ENCODE measurements at places on chromosomes 1 and 21.

DNA sequence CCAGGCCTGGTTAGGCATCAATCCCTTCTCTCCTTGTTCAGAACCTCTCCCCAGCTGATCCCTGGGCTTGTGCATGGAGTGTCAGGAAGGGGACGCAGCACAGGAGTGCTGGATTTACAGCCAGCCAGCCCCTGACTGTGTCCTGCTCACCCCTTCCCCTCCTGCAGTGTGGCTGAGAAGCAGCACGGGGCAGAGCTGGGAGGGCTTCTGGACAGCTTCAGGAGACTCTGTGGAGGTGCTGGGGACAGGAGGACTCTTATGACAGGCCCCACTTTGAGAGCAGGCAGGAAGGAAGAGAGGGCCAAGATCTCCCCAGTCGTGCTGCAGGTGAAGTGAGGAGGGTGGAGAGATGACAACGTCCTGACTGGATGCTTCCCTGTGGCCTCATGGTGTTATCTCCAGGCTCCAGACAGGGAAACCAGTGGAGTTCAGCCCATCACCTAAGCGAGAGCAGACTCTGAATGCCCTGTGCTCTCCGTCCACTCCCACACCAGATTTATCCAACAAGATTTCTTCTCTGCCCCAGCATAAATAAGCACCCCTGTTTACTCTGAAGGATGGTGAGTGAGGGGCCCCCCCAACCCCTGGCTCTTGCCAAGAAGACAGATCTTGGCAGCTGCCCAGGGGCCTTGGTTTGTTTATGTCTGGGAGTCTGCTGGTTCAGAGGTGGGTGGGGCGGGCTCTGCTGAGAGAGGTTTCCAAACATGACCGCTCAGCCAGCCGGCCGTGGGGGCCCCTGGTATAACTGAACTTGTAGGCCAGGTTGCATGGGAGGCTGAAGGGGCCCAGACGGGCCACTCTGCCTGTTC is 21.3 kb downstream of the TMCC2 start:
- no peak for DNase-seq

- no peak for DNase-seq
Measured at GRCh38 chr21:45811136-45811535, 167.6 kb downstream of the PCBP3 start.

GRCh38 chr1:160952129-160952510 is 2.5 kb downstream of the ITLN2 start:
- DNase-seq = no peak

DNA sequence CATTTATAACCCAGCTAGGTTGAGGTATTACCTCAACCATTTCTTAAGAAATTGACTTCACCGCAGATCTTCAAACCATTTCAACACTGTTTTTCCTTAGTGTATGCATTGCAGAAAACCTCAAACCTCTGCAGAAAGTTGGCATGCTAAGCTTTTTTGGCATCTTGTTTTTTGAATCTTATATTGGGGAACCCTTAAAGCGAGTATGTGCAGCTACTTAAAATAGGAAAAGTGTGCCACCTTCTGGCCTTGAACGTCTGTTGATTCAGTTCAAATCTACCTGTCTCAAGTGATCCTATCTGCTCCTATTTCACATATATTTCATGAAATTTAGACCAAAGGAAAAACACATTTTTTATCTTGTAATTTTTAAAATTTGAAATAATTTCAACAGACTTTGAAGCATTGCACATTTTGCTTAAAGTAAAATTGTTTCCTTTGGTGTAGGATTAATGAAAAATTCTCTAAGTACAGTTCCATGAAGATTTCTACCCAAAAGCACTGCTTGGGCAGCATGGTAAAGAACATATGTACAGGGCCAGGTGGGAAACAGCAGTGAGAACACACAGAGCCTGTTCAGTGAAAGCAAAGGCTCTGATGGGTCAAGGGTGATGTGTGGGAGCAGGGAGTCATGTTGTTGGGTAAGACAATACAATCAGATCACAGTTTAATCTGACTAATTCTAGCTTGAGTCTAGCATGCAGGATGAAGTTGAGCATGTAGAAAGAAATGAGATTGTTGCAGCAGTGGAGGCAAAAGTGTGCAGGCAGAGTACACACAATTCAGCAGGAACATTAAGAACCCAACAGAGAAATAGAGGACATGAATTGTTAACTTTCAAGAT is 17.2 kb downstream of the HENMT1 start:
- peak; percentile 35 for DNase-seq

DNA sequence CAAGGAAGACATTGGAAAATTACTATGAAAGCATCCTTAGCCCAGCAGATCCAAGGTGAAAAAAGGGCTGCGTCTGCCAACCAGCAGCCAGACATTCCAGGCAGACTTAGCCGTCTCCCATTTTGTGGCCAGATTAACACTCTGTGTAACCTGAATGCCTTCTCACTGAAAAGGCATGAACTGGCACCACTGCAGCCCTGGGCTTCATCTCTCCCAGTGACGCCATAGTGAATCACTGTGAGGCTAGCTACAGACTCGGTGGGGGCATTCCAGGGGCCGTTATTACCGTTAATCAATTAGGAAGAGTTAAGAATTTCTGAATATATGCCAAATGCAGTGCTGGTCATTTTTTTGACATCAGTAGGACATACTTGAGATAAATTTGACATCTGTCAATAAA is 627.4 kb downstream of the LMO4 start:
- DNase-seq = no peak

GRCh38 chr1:21570528-21570875 is 61.3 kb downstream of the ALPL start:
- DNase-seq = no peak

DNA sequence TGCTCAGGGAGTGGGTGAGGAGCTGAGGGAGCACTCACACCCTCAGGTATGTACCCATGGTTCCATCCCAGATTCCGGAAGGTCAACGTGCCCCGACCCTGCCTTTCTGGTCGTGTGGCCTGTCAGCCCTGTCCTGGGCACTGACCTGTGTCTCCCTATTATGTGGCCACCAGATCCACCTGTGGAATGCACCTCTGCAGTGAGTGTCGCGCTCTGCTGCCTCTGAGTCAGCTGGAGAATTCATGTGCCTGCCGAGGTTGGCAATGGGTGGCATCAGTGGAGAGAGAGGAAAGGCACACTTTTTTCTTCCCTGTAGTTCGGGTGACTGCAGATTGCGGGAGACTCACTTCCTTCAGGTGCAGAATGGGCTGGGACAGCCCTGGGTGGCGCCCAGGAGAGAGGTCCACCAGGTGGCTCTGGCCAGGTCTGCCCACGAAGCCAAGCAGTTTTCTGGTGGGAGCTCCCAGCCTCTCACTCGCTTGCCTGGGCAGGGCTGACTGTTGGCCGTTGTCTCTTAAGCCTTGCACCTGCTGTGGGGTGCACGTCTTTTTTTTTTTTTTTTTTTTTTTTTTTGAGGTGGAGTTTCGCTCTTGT is 176.1 kb upstream of the TMEM51 start:
- no peak for DNase-seq

DNA sequence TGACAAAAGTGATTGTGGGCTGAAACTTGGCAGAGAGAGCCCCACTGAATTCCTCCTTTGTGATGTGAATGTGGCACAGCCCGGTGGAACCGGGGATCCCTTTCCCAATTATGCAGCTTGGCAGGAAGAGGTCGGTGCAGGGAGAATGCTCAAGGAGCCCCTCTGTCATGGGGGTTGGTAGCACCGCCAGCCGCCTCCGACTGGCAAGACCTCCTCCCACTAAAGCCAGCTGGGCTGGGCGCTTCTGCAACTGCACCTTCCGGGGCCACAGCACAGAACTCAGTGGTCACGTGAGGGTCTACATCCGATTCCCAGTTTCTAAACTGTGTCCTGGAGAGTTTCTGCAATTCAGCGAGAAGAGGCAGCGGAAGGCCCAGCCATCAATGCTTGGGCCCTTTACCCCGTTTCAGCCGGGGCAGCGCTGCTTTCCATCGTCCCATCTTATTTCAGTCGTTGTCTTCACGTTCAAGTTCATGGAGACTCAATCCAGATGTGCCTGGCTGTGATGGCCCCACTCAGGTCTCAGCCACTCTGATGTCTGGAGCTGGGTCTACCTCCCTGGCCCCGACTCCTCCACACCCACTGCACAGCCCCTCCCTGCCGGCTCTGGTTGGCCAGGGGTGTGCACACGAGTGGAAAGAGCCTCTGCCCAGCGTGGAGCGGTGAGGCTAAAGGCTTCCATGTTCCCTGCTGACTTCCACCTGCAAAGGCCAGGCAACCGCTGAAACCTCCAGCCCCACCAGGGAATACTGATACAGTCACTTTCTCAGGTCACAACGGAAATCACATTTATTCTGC is 39.8 kb upstream of the FHAD1 start:
- no peak for DNase-seq

DNA sequence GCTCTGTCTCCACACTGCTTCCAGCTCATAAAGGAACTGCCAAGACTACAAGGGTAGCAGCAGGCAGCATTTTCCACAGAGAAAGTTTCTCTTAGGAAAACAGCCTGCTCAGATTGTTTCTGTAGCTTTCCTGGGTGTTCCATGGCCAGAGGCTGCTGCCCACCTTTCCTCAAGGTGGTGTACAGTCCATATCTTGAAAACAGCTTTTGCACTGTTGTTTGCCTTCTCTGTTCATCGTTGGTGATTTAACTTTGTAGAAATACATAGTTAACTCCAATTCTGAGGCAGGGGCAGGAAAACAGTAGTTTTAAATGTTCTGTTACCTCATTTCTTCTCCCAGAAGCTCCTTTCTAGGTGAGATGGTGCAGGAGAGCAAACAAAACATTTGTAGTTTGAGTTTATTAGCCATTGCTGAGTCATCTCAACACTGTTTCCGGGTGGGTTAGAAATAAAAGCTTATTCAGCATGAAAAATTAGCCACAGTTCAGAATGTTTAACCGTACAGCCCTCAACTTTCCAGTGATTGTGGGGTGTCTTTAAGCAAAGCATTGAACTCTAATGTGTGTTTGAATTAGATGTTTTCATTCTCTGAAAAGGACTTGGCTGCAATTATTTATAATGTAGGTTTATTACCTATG is 41.7 kb downstream of the DIP2A start:
- no peak for DNase-seq

DNA sequence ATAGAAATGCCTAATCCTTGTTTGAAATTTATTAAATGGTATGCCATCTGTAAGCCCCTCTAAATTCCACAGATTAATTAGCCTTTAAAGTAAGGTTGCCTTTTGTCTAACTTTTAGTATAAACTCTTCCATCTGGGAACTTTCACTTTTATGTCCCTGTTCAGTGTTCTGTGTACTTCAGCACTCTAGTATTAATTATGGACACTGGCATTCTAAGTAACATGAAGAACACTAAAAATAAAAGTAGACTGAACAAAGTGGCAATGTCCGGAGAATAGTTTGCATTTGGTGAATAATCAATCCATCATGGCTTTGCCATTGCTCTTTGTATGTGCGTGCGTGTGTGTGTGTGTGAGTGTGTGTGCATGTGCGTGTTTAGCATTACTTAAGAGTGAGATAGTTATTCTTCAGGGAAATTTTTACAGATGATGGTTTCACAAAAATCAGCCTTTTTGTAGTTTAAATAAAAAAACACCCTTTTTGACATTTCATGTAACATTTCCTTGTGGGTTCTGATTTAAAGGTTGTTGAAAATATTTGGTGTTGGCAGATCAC is 51.1 kb downstream of the ATF6 start:
- no peak for DNase-seq

DNA sequence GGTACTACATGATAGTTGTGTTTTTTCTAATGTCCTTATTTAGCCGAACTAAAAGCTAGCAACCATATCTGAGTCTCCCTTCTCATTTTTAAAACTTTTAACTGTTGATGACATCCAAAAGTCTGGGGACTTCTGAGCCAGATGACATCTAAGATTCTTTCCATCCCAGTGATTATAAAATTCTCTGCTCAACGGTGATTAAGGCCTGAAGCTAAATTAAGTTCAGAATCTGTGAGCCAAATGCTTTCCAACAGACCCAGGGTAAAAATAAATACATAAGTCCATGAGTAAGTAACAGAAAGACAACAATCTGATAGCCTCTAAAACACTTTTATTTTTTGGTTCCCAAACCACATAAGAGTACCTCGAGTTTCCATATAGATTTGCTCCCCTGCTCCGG is 13.1 kb upstream of the PTP4A2 start:
- DNase-seq = no peak

DNA sequence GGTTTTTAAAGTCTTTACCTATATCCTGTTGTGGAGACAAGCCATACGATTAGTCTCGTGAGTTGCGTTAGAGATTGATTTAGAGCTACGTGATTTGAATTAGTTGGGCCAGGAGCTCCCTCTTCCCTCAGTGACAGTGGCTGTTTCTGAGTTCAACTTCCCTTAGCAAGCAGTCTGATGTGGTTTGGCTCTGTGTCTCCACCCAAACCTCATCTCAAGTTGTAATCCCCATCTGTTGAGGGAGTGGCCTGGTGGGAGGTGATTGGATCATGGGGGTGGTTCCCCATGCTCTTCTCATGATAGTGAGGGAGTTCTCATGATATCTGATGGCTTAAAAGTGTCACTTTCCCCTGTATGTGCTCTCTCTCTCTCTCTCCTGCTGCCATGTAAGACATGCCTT is 192.9 kb upstream of the PTGFR start:
- no peak for DNase-seq

DNA sequence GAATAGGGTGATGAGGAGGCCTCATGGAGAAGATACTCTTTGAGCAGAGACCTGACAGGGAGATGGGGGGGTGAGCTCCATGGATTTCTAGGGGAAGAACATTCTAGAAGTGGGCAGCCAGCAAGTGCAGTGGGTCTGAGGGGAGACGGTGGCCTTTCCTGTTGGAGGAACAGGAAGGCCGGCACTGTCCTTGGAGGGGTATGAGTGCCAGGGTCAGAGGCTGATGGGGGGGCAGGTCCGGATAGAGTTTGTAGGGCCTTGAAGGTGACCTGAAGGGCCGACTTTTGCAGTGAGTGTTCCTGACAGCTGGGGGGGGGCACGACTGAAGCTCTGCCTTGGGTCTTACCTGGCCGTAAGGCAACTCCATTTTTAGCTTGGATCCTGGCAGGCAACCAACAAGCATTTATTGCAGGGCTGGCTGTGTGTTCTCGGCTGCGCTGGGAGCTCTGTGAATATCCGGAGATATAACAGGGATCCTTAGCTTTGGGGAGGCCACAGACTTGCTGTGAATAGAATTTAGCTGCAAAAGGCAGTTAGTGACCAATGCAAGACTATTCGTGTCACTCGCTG is 130.6 kb downstream of the MRPS6 start:
- DNase-seq = no peak

- DNase-seq = no peak
Measured at GRCh38 chr1:86035101-86035500, 121.5 kb downstream of the COL24A1 start.

GRCh38 chr1:153651771-153652170 is 6.7 kb upstream of the SNAPIN start:
- DNase-seq = no peak

DNA sequence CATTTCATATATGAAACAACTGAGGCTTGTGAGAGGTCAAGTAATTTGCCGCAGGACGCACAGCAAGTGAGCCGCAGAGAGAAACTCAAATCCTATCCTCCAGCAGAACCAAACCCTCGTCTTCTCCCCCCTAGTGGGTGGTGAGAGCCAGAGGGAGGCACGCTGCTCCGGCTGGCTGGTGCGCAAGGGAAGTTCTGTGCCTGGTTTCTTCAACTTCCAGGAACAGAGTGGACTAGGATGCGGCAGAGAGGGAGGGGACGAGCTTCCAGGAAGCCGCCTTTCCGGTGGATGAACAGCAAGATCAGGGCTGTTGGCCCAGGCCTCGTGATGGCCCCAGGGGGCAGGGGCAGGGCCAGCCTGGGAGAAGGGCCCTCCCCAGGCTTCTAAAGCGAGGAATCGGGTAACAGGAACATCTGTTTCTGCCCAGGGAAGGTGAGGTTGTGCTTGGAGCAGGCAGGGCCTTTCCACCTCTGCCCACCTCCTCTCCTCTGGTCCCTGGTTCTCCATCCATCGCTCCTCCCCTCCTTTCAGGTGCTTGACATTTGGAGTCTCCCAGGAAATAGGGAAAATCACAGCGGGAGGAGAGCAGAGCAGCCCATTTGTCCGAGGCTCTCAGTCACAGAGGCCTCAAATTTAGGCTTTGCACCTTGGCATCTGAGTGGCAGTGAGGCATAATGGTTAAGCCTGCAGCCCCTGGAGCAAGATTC is 16.8 kb upstream of the PDIK1L start:
- no peak for DNase-seq
